ENCODE measurements at places on chromosomes 1 and 21.

DNA sequence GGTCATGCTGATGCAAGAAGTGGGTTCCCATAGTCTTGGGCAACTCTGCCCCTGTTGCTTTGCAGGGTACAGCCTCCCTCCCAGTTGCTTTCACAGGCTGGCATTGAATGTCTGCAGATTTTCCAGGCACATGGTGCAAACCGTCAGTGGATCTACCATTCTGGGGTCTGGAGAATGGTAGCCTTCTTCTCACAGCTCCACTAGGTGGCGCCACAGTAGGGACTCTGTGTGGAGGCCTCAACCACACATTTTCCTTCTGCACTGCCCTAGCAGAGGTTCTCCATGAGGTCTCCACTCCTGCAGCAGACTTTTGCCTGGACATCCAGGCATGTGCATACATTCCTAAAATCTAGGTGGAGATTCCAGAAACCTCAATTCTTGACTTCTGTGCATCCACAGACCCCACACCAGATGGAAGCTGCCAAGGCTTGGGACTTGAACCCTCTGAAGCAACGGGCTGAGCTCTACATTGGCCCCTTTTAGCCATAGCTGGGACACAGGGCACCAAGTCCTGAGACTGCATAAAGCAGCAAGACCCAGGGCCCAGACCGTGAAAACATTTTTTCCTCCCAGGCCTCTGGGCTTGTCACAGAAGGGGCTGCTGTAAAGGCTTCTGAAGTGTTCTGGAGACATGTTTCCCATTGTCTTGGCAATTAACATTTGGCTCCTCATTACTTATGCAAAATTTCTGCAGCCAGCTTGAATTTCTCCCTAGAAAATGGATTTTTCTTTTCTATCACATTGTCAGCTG is 466.2 kb upstream of the PBX1 start:
- no peak for DNase-seq

DNA sequence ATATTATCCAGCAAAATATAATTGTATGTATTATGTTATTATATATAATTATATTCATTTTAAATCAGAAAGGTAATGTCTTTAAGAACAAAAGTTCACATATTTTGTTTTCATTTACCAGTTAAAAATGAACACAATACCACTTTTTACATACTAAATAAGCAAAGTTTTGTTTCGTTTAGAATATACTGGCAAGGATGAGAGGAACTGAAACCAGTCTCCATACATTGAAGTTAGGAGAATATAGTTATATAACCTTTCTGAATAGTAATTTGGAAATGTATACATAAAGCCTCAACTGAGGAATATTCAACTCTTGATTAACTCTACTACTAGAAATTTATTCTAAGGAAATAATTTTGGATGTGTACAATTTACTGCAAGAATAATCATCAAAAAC is 110.5 kb downstream of the ZNF644 start:
- no peak for DNase-seq

DNA sequence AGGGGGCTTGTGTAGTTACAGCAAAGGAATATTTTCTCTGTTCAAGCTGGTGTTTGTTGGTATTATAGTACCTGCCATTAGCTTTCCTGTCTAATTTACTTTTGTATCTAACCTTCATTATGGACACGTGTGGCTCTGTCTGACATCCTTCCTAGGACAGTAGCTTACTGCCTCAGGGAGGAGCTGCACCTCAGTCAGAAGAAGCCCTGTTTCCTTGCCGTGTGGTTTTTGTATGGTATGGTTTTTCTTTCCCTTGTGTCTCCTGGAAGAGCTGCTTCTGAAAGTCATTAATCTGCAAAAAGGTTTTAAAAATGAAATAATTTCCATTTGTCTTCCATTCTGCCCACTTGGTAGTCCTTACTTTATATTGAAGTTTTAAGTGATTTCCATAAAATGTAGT is 17.4 kb upstream of the CRB1 start:
- no peak for DNase-seq

- no peak for DNase-seq
These were observed 21.3 kb downstream of the RAB3B start for GRCh38 chr1:51969038-51969705.

DNA sequence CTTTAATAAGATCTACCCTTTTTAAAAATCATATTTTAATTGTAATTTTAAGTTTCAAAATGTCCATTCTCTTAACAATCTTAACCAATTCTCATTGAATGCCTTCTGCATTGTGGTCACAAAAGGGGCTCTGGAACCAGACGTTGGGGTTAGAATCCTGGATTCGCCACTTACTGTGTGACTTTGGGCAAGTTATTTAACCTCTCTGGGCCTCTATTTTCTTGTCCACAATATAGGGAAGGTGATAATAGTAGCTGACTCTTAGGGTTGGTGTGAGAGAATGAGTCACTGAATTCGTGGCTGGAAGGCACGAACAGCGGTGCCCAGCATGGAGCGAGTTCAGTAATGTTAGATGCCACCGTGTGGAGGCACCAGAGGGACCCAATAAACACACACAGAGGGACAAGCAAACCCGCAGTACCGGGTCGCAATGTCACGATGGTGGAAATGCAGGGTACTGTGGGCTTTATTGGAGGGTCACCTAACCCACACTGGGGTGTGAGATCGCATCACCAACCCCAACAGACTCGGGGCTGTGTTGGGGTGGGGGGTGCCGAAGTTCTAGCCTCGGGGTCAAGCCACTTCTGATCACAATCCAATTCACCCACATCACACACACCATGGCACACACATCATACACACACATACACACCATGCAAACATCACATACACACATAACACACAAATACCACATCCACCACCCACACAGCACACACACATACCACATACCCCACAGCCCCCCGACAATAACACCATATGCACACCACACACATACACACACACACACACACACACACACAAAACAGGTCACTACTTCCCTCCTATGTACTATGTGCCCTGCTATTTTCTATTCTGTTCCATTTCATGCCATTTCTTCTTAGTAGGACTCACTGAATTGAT is 27.0 kb upstream of the IFNAR2 start:
- DNase-seq: no peak

DNA sequence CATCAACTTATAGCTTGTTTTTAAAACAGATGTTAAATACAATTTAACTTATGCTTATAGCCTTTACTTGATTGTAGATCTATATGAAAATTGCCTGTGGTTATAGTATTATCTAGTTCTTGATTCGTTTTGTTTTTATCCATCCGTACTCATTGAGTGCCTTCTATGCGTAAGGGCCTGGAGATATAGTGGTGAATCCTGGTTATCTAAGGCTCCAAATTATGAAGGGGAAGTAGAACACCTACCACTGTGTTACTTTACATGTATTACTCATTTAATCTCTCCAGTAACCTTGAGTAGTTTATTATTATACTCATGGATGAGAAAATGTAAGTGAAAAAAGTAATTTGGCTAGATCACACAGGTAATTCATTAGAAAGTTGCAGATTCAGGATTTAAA is 121.8 kb downstream of the OSBPL9 start:
- no peak for DNase-seq

- no peak for DNase-seq
These were observed 108.6 kb upstream of the RAB3GAP2 start for GRCh38 chr1:220380885-220381284.

DNA sequence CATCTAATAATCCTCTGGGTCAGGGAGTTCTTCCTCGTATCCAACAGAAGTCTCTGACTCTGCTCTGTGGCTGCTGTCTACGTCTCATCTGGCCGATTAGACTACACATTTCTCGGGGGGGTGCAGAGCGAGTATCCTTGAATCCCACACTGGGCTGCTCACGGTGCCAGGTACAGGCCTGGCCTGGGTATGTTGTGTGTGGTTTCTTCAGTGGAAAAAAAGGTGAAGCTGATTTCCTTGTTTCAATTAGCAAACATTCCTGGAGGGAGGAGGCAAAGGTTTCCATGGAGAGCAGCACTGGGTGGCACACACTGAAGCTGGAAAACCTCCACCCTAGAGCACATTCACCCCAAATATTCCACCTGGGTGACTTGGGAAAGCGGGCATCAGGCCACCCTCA is 2.0 kb upstream of the RAB7B start:
- DNase-seq: no peak

DNA sequence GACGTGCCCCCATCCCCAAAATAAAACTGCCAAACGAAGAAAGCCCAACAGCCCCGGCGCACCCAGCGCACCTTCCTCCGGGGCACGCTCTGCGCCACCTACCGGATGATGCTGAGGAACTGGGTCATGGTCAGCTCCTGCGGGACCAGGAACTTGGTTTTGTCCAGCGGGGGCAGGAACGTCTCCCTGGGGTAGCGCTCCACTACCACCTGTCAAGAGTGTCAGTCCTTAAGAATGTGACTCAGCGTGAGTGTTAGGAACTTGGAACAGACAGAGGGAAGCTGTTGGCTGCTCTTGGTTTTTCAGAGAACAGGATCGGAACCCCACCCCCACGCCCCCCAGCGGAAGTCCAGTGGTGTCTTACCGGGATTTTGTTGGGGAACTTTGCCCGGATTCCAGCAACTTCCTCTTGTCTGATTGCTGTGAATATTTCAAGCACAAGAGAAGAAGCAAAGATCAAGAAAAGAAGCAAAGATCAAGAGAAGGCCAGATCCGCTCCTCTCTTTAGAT is 431 bp downstream of the MAP1LC3C start:
- peak; percentile 17 for DNase-seq

GRCh38 chr1:205630651-205631009 is 1.2 kb downstream of the ELK4 start:
- no peak for DNase-seq

GRCh38 chr1:42282024-42282579 is 52.9 kb downstream of the FOXJ3 start:
- no peak for DNase-seq

DNA sequence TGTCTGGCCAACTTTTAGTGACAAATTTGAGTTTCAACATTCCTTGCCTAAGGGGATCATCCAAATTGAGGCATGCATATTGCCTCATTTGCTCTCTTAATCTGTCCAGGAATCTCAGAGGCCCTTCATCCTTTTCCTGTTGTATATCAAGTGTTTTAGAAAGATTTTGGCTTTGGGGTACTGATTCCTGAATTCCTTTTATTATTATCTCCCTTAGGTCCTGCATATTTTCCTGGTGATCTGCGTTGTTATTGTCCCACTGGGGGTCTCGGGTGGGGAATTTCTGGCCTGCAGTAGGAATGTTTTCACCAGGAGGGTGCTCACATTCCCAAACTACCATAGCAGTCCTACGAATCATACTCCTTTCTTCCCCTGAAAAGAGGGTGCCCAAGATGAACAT is 4.4 kb upstream of the AADACL3 start:
- DNase-seq: no peak

DNA sequence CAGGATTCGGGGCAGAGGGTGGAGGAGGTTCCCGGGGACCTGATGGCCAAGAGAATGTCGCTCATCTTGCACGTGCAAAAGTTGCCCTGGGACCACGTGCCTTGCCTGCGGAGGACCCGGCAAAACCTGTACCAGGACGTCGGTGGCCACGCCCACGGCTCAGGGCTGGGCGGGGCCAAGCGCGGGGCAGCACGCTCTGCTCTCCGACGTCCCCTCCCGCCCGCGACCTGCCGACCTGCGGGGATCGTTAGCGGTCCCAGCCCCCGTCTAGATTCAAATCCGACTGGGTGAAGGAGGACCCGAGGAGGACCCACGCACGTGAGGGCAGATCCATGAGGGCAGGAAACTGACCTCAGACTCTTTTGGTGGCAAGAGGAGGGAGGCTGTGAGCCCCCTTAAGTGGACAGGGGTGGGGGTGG is at the start of gene C1orf167:
C1orf167 (plus strand) TSS at position 206 of the 419 bp plus-strand sequence. CDS start 2,208 bp downstream, outside the sequence.
- DNase-seq: no peak

- no peak for DNase-seq
These were observed 65.1 kb downstream of the CLSTN1 start for GRCh38 chr1:9758559-9759121.

DNA sequence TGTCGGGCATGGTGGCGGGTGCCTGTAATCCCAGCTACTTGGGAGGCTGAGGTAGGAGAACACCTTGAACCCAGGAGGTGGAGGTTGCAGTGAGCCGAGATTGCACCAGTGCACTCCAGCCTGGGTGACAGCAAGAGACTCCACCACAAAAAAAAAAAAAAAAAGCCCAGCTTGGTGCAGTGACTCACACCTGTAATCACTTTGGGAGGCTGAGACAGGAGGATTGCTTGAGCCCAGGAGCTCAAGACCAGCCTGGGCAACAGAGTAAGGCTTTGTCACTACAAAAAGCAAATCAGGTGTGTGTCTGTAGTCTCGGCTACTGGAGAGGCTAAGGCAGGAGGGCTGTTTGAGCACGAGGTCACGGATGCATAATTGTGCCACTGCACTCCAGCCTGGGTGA is 5.0 kb upstream of the H6PD start:
- no peak for DNase-seq

DNA sequence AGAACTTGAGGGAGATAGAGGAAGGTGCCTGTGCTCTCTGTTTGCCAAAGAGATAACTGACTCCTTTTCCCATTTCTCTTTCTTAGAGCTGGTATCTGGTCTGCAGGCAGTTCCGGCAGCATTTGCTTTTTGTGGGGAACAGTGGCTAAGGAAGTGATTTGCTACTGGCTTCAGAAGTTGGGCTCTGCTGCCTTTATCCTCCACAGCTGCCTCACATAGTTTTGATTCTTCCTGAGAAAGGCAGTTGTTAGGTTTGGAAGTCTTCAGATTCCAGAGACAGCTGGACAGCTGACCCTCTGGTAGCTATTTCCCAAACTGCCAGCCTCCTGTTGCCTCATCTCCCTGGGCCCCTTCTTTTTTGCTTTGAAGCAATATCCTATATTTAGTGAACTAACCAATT is 62.6 kb upstream of the MACF1 start:
- no peak for DNase-seq

GRCh38 chr1:243748706-243749283 is 101.2 kb downstream of the AKT3 start:
- no peak for DNase-seq

GRCh38 chr1:76905876-76906595 is 38.8 kb downstream of the ST6GALNAC5 start:
- no peak for DNase-seq

All from stimulated activated CD8-positive, alpha-beta memory T cell treated with anti-CD3 and anti-CD28 coated beads, Interleukin-12 subunit alpha, Interleukin-12 subunit beta, amount 100 ng/mL, for 1 hour (primary cell).